ENCODE measurements at places on chromosomes 4 and X. TPM values are rescaled to one million over a fixed set of nuclear protein-coding genes. Genes with fewer than 3 reads are reported as not detected.

ZNF732 gene
- not detected for total RNA-seq

CYSLTR1 gene
- total RNA-seq, result 3.5 TPM

DNA sequence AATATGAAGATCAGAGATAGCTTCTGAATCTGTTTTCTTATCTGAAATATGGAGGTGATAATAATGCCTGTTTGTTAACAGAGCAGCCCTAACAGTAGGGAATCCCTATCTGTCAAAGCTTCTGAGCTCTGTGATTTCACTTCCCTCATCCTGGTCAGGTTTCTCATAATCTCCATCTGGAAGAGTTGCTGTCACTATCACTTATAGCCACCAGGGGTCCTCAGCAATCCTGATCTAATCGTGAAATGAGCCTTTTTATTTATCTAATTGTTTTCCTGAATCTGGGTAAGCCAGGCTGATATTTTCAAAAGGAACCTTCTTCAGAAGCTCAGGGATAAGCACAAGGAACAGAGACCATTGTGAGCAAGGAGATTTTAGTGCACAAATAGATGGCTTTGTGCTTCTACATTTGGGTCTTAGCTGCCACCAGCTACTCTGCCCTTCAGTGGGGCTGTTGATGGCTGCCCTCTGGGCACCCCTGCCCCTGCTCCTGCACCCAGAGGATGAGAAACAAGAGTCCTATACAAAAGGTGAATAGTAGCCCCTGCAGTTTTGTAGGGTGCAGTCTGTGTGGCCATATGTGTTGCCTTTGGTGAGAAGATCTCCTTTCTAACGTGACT lies 196.4 kb upstream of the RADX start:
- DNase-seq, result no peak

GRCh38 chrX:49129427-49129826 lies 5.9 kb upstream of the GPKOW start:
- no peak for DNase-seq

GRCh38 chr4:54318904-54319303 lies 89.8 kb downstream of the PDGFRA start:
- DNase-seq, result no peak
